NCI-H1105 treated with DMSO at 0.1 percent for 48 hours (cell line): ENCODE measurements at places on chromosomes 1 and 21.

DNA sequence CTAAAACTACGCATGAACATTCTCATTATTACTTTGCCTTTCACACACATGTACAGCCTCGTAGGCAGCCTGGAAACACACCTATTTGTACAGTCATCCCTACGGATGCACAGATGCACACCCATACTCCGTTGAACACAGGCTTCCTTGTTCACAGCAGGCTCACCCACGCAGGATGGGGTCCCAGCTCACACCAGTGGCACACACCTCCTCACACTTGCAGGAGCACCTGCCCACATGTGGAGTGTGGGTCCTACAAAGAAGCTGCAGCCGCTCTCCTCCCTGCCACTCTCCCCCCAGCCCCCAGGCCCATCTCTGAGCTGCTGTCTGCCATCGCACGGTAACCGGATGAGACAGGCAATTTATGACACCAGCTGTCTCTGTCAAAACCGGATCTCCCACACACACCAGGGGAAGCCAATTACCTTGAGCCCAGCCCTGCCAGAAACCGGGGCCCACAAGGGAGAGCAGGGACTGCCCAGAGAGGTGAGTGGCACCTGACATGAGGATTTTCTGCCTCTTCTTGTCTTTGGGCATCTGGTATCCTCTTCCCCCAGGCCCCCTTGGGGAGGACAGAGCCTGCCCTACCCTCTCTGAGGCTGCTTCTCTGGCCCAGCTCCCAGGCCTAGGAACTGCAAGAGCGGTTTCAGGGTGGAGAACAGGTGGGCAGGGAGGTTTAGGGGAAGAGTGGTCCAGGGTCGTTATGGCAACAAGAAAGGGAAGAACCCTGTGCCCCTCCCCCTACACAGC lies 175.4 kb downstream of the IGSF21 start:
- peak; percentile 88 for DNase-seq

GRCh38 chr1:202692959-202693555 lies 17.2 kb downstream of the SYT2 start:
- no peak for DNase-seq

GRCh38 chr1:150513351-150513791 lies 2.2 kb upstream of the FALEC start:
- no peak for DNase-seq

DNA sequence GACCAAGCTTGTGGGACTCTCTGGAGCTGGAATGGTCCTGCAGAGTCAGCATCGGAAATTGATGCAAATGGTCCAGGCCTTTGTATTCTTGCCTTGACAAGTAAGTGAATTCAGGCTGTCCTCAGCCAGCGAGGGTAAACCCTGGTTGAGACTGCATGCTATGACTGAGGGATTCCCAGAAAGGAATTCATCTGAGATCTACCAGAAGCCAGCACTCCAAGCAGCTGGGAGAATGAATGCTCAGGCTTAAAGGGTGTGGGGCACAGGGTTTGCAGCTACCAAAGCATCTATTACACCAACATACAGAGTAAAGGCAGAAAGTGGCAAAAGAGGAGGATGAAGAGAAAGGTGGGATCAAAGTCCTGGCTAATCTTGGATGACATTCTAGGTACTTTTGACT lies 257.0 kb upstream of the LYPLAL1 start:
- DNase-seq: no peak

DNA sequence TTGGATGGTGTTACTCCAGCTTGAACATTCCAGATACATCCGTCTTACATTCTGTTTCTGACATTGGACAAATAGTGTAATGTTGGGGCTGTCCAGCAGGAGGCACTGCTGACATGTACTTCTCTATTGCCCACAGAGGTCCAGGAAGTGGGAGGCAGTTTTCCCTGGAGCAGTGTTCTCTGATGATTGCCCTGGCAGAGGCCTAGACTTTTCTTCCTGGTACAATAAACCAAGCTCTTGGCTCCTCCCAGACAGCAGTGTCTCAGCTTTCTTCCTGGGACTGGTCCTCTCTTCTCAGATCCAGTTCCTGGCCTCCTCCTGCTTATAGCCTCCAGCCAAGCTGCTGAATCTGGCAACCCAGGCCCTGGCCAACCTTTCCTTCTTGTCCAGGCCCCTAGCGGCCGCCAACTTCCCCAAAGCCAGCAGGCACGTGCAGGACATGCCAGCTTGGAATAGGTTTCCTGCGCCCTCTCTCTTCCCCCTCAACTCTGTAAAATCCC lies 14.9 kb upstream of the IFNLR1 start:
- peak; percentile 71 for DNase-seq

DNA sequence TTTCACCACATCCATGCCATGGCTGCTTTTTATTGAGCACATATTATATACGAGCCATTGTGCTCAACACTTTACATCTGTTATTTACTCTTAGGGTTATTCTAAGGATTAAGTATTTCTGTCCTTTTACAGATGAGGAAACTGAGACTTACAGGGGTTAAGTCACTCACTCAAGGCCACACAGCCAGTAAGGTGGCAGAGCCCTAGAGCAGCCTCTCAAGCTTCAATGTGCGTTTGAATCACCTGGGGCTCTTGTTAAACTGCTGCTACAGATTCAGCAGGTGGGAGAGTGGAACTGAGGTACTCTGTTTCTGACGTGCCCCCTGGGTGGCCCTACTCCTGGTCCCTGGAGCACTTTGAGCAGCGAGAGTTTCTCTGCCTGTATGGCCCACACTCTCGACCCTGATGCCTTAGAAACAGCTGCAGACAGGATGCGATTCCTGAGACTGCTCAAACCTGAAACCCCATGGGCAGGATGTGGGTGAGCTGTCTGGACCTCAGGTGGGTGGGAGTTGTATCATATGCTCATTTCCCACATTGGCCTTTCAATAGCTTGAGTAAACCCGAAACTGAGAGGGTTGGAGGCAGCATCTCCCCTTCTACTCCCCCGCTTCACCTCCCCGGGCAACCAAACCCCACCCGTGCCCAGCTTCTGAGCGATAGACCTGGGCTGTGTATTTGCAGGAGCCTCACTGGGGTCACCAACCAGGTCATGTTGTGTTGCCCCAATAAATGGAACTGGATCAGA lies 59.3 kb downstream of the MAN1C1 start:
- DNase-seq: no peak

GRCh38 chr1:63921359-63921758 lies 147.5 kb downstream of the ROR1 start:
- no peak for DNase-seq

DNA sequence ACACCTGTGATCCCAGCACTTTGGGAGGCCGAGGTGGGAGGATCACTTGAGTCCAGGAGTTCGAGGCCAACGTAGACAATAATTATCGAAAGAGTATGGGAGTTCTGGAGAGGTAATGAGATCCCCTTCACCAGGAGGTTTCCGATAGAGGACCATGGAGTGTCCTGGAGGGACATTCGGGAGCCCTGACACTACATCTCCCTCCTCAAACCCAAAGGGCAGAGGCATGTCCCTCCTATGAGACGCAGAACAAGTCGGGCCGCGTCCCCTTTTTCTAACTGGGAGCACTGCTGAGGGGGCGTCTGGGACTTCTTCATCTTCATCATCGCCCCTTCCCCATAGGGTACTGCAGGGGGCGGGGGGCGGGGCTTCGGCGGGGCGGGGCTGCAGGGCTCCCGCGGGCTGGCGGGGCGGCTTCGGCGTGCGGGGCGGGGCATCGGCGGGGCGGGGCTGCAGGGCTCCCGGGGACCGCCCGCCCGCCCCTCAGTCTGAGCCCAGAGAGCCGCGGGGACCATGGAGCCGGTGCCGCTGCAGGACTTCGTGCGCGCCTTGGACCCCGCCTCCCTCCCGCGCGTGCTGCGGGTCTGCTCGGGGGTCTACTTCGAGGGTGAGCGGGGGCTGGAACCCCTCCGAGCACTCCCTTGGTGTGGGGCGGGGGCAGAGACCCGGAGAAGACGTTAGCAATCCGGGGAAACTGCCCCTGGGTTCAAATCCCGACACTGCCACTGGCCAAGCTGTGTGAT lies at the start of gene THEMIS2:
Gene THEMIS2, plus strand, starts transcription at position 486 of the 743 bp plus-strand sequence. Its CDS starts 28 bp downstream, at position 514.
- no peak for DNase-seq

DNA sequence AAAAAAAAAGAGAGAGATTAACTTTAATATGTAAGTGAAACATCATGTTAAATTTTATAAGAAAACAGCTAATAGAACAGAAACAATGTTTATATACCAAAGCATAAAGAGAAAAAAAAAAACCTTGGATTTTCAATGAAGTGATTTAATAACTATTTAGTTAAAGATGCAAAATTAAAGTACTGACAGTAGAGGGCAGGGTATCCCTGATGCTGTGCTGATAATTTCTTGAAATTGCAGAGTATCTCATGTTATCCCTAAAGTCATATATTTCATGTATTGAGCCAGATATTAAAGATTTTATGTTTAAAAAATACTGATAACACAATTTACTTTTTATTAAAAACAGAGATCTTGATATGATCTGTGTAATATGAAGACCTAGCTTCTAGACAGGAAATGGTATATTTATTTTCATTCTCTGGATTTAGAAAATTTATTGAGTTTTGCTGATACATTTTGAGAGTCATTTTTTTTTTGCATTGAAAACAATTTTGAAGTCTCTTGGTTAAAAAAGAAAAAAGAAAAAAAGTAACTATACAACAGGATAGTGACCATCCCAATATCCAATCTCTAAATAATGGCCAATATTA lies 273.2 kb downstream of the USP25 start:
- DNase-seq: no peak

GRCh38 chr1:205261946-205262691 lies 34.4 kb downstream of the TMCC2 start:
- DNase-seq: no peak

DNA sequence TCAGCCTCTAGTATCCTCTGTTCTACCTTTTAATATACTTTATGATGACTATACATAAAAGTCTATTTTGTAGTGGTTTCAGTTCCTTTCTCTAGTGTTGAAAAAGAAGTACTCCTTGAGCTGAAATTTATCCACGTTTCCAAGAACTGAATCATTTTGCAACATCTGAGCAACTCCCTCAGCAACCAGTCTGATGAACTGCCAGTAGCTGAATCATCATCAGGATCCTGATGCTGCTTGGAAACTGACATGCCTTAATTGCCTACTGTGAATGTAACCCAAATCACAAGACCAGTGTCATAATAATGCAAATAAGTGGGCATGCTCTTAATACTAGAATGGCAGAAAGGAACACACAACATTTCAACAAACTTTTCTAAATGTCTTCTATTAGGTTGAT lies 103.3 kb downstream of the CYYR1 start:
- DNase-seq: no peak

DNA sequence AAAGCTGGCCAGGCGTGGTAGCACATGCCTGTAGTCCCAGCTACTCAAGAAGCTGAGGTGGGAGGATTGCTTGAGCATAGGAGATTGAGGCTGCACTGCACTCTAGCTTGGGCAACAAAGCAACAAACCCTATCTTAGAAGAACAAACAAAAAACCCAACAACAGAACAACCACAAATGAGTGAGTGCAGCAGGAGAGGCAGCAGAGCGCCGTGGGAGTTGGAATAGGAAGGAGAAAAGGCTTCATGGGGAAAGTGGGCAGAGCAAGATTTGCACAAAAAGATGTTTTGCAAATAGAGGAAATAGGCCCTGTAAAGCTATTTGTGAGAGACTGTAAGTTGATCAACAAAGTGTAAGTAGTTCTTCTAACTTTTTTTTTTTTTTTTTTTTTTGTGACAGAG lies 19.6 kb downstream of the SMAP2 start:
- no peak for DNase-seq

- no peak for DNase-seq
These were observed 37.9 kb upstream of the EDEM3 start for GRCh38 chr1:184792450-184792969.

GRCh38 chr1:216458812-216459211 lies 35.6 kb upstream of the USH2A start:
- DNase-seq: peak; percentile 26

- DNase-seq: peak; percentile 14
These were observed 27.5 kb downstream of the RGS8 start for GRCh38 chr1:182656842-182657397.
